NCI-H2171 (cell line): ENCODE measurements at places on chromosomes 1 and 21.

- no peak for DNase-seq
Measured at GRCh38 chr1:68128820-68129219, 78.4 kb upstream of the DIRAS3 start.

DNA sequence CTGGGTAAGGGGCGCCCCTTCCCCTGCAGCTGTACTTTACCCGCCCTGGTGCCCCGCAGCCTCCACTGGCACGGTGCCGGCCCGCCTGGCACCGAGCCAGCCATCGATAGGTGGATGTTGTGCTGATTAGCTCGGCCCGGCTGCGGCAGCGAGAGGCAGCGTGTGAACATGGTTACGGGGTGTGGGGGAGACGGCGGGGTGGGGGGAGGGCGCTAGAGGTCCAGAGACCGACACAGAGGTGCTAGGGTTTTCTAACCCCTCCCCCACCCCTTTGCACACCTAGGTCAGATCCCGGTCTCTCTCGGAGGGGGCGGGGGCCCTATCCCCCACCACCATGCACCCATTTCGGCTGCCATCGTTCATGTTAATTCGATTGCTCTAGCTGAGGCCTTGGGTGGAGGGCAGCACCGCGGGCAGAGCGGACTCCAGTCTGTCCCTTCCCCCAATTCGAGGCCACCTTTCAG is 6.7 kb downstream of the EFNA4 start:
- DNase-seq: no peak

DNA sequence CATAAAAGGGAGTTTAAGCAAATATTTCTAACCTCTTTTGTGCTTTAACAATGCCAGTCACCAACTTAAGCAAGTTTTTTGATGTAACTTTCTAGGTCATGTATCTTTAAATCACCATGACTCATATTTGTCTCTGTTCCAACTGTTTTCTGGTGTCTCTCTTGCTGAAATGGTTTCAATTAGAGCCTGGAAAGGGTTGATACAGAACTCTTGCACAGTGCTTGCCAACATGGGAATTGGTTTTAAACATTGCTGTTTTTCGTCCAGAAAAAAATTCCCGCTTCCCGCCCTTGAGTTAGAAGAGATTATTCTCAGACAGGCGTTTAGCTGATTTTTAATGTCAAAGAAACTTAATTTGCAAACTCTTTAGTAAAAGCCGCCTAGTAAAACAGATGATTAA is 46.4 kb upstream of the SLC22A15 start:
- no peak for DNase-seq

- DNase-seq: no peak
Measured at GRCh38 chr21:28805885-28806284, 186.8 kb downstream of the LTN1 start.

DNA sequence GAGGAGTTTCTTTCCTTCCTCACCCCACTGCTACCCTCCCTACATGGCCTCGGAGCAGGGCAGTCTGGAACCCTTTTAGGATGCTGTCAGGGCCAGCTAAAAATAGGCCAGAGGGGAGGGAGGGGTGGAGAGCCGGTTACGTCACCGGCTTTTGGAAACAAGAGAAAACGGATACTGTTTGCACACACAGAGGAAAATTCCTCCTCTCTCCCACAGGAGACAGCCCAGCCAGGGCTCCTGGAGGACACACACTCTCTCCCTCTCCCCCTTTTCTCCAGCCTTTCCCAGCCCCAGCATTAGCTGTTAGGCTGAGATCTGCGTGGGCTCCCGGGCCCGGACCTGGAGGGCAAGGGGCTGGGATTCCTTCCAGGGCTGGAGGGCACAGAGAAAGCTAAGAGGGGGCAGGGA is 20.0 kb upstream of the ALDH4A1 start:
- peak; percentile 64 for DNase-seq

DNA sequence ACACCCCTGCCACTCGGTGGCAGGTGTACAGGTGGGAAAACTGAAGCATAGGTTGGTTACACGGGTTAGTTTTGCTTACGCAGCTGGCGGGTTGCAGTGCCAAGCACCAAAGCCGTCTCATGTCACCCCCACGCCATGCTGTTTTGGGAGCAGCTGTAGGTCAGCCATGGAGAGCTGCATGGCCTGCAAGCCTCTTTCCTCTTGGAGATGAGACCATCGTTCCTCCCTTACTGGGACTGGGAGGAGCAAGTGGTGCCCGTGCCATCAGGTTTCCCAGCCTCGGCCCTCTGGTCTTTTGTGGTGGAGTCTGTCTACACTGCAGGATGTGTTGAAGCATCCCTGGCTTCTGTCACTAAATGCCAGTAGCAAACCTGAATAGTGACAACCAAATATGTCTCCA is 46.9 kb downstream of the AJAP1 start:
- no peak for DNase-seq
